ENCODE measurements at places on chromosomes 2 and 18.

- DNase-seq, result no peak
Observed at GRCh38 chr2:57218206-57218605, 828.4 kb upstream of the VRK2 start.

DNA sequence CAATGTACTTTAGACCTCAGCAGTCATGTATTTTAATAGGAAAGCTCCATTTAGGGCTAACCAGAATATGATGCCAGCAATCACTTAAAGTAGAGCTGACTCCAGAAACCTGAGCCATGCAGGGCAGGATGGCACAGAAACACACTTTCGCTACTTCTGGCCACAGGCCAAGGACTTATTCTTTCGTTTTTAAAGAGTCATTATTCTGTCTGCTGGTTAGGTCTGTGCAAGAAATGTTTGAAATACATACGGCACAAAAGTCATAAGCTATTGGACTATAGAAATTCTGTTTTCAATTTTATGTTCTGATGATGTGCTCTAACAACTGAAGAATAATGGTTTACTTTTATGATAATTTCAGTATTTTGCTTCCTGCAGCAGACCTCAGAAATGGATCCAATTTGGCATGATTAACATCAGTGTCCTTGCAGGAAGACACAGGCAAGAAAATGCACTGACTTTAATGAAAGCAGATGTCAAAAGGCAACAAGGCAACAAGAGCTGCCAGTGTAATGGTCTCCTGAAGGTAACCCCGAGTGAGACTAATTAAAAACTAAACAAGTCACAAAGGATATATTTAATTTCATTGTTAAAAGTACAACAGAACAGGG, 114.4 kb upstream of the CHRNA1 start:
- no peak for DNase-seq

DNA sequence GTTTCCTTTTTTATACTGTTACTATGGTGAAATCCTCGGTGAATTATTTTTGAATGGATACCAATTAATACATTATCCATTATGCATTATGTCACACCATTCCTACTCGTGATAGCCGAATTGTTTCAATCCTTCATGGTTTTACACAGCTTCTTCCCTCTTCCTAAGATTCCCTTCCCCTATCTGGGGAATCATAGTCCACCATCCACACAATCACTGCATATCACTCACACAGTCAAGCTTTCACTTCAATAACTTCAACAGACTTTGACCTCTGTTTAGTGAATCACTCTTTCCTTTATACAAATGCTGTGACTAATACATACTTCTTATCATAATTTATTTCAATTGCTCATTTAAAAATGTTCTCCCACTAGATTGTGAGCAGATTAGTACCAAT, 1108.1 kb upstream of the LRRTM1 start:
- DNase-seq, result no peak

- DNase-seq, result no peak
Observed at GRCh38 chr2:122384768-122385333, 629.4 kb downstream of the TSN start.

- no peak for DNase-seq
Observed at GRCh38 chr2:231421051-231421580, 25.6 kb downstream of the B3GNT7 start.

GRCh38 chr18:79853993-79854364, 56.2 kb downstream of the KCNG2 start:
- DNase-seq, result no peak

- no peak for DNase-seq
Observed at GRCh38 chr2:239363946-239364637, 36.7 kb downstream of the HDAC4 start.

- DNase-seq, result no peak
Observed at GRCh38 chr18:2222270-2223185, 348.8 kb downstream of the METTL4 start.
